ENCODE measurements at places on chromosomes 3 and 15. TPM values are rescaled to one million over a fixed set of nuclear protein-coding genes. Genes with fewer than 3 reads are reported as not detected.

DNA sequence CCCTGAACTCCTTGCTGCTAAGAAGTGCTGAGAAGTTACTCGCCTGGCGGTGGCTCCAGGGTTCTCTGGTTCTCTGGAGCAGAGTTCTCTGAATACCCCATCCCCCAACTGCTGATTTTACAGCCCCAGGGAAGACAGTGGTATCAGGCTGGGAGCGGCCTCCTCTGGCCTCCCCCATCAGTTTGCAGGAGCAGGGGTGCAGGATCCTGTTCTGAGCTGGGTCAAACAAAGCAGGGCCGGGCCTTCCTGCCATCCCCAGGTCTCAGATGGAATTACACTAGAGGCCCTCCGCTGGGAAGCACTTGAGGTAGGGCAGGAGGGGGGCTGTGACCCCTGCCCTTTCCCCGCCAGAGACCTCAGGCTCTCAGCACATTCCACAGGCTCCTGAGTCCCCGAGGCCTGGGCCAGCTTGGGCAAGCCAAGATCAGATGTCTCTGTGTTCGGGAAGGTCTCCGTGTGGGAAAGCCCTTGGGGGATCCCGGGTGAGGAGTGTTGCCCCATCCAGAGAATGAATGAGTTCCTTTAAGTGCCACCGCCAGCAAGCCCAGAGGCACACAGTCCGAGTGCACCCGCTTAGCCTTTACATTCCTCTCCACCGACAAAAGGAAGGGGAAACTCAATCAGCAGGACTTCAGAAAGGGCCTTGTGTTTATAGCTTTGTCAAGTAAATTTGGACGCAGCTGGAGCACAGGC is 149.9 kb downstream of the LRRK1 start:
- DNase-seq, result no peak

- peak; percentile 15 for DNase-seq
Measured at GRCh38 chr3:133535971-133536881, 37.3 kb upstream of the CDV3 start.

DNA sequence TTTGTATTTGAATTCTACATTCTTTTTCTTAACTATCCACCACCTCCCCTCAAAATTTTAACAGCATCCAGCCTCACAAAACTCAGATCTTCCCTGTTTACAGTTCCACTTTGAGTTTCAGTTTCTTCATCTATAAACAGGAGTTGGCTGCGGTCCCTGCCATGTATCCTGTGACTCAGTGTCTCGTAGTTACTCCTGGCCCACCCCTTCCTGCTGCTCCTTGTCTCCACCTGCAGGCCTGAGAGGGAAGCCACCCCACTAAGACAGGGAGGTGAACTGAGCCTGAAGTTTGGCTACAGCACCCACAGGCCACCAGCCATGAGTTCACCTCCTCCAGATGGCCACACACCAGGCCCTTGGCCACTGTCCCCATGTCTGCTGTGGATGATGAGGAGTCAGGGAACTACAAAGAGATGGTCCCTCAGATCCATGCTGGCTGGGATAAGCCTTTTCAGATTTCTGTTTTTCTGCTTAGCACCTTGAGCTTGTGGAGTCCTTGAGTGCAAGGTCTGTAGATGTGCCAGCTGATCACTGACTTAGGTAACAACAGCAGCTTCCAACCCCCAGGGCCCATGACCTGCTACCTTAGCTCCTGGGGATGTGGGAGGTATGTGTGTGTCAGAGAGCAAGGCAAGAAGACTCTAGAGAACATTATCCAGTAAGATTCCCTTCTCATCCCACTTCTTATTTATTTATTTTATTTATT is 37.5 kb downstream of the CD86 start:
- peak; percentile 15 for DNase-seq

DNA sequence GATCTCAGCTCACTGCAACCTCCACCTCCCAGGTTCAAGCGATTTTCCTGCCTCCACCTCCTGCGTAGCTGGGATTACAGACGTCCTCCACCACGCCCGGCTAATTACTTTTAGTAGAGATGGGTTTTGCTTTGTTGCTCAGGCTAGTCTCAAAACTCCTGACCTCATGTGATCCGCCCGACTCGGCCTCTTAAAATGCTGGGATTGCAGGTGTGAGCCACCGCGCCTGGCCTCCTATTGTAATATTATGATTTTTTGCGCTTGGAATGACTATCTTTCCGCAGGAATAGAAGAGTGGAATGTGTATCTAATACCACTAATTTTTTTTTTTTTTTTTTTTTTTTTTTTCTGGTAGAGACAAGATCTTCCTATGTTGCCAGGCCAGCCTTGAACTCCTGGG is 1.8 kb downstream of the ARL8B start:
- DNase-seq, result no peak

DNA sequence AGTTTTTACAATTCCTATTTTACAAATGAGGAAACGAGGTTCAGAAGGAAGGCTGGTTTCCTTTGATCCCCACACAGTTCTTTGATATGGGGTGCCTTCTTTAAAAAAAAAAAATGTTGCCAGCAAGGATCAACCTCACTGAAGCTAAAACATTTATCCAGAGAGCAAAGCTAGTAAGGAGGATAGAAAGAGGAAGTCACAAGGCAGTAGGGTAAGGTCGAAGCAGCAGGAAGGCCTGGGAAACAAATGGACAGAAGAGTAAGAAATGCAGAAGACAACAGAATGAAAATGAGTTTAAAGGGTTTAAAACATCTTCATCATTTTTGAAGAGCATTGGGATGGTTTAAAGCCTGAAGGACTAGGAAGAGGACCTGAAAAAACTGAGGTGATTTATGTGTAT is 30.6 kb upstream of the CP start:
- DNase-seq, result no peak

DNA sequence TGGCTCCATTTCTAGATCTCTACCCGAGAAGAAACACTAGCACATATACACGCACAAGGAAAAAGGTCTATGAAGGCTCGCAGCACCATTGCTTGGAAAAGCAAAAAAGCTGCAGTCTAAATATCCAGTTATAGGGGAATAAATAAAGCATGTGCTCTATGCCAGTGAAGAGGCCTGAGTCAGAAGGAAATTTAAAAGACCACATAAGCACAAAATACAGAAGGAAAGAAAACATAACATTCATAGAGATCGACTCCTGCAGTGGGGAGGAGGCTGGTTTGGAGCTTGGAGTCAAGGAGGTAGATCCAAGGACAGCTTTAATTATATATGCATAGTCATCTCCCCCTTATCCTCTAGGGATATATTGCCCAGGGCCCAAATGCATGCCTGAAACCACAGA is 114.4 kb downstream of the PDZRN3 start:
- DNase-seq, result no peak

GRCh38 chr3:40130721-40131120 is 178.8 kb upstream of the EIF1B start:
- DNase-seq, result no peak

GRCh38 chr3:129185783-129186182 is 2.1 kb upstream of the CNBP start:
- DNase-seq, result no peak

DNA sequence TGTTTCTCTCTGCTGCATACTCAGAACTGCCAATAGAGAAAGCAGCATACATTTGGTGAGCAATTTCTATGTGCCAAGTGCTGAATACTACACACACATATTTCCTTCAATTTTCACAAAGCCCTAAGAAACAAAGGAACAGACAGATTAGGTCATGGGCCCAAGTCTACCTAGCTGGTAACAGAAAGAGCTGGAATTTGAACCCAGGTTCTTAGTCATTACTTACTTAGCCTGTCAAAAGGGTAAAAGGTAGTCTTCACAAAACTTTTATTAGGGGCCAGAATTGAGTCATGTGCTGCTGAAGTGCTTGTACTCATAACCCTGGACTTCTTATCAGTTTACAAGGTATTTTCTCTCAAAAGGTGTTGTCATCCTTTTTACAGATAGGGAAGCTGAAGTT is 10.4 kb upstream of the ABHD17C start:
- DNase-seq, result no peak

DNA sequence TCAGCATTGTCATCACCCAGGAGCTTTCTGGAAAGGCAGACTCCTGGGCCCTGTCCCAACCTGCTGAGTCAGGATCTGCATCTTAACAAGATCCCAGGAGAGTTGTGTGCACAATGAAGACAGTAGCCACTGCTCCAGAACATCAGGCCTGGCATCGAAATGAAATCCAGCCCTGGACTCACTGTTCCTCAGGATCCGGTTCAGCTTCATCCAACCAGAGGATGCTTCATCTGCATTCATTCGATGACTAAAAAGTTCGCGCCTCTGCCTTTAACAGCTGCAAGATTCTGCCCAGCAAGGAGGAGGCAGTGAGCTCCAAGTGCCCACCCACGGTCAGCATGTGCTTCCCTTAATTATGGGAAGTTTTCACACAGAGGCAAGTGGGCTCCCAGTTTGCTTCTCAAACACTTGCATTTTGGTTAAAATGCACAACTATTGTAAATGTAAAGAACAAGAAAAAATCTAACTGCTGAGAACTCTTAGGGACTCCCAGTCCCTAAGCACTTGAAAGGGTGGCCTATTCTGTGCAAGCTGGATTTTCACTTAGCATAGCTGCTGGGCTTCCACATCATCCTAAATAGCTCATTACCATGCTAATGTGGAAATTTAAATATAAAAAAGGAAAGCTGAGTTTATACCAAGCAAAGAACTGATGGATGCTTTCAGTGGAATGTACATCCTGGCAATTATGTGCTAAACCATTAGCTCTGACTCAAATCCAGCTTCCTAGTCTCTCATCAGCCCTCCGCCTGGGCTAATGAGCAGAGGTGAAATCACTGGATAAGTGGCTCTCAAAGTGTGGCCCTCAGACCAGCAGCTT is 25.5 kb upstream of the ESYT3 start:
- no peak for DNase-seq

DNA sequence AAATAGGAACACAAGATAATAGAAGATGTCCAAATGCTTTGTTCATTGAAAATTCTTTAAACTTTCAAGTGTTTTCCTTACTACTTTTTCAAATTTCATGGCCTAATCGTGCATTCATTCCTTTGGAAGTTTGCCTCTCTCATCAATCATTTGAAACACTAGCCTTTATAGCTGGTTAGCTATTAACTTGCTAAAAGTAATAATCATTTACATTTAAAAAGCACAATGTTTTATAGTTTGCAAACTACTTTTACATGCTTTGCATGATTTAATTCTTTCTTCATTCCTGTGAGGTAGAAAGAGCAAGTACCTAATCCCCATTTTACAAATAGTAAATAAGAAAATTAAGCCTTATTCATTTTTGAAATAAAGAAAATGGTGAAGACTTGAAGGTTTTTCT is 137.4 kb upstream of the SLC7A14 start:
- DNase-seq, result no peak

DNA sequence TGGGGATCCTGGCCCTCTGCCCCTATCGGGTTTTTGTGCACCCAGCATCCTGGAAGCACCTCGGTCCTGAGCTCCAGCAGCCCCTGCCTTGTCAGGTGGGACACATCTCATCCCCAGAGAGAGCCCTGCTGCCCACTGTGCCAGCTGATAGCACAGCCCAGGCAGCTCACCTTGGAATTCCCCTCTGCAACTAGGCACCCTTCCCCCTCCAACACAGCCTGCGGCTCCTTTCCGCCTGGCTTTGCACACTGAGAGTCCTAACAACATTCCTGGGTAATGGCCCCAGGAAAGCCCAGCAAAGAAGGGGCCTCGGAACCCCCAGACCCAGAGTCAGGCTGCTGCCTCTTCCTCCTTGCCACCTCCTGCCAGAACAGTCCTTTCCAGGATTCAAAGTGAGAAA is 5.9 kb downstream of the HCN4 start:
- DNase-seq, result no peak

GRCh38 chr3:93934366-93935046 is 39.2 kb downstream of the PROS1 start:
- DNase-seq, result no peak

GRCh38 chr15:90043530-90044010 is 42.4 kb downstream of the ZNF710 start:
- no peak for DNase-seq

HESX1 gene
- total RNA-seq, result 0.35 TPM

AP3B2 gene
- not detected for total RNA-seq

KLHDC8B gene
- total RNA-seq, result 142 TPM

DPPA2 gene
- total RNA-seq, result not detected

COL8A1 gene
- 10.9 TPM for total RNA-seq

PPP1R14D gene
- total RNA-seq, result not detected

DISP2 gene
- 1.0 TPM for total RNA-seq

MAPKBP1 gene
- total RNA-seq, result 15.6 TPM

VWA5B2 gene
- not detected for total RNA-seq

GALNT15 gene
- 19.8 TPM for total RNA-seq

PRKCD gene
- total RNA-seq, result 17.1 TPM

ZNF80 gene
- total RNA-seq, result not detected

CDHR4 gene
- not detected for total RNA-seq

GP5 gene
- total RNA-seq, result 0.13 TPM

All from heart right ventricle (tissue), 16 donors.